NCI-H2081 (cell line): ENCODE measurements at places on chromosomes 3 and 15.

- DNase-seq = no peak
Observed at GRCh38 chr3:102329561-102329960, 105.3 kb upstream of the ZPLD1 start.

GRCh38 chr3:60594025-60594424, 657.2 kb downstream of the FHIT start:
- DNase-seq = no peak

DNA sequence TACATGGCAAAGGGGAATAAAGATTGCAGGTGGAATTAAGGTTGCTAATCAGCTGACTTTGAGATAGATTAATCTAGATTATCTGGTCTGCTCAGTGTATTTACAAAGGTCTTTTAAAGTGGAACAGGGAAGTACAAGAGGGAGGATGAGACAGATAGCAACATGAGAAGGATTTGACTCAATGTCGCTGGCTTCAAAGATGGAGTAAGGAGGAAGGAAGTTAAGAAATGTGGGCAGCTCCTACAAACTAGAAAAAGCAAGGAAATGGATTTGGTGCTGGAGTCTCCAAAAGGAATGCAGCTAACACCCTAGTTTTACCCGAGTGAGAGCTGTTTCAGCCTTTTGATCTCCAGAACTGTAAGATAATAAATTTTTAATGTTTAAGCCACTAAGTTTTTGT, 180.7 kb upstream of the TTC14 start:
- no peak for DNase-seq

GRCh38 chr3:31895471-31895870, 85.6 kb downstream of the OSBPL10 start:
- no peak for DNase-seq

DNA sequence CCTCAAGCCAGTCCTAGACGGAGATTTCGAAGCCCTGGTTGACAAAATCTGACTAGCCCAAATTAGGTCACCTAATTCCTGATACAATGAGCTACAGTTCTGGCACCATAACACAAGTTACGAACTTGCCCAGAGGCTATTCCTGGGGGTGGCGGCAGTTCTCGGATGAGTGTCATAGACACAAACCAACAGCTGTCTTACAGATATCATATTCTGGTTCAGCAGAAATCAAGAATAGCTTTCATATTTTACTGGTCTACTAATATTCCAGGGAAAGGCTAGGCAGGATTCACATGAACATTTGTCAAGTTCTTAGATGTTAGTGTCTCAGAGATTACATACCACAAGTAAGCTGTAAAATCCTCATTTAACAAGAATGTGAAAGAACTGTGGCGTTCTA, 8.8 kb downstream of the ANAPC13 start:
- DNase-seq = no peak

GRCh38 chr3:112736386-112736785, 95.4 kb upstream of the CCDC80 start:
- DNase-seq = no peak

DNA sequence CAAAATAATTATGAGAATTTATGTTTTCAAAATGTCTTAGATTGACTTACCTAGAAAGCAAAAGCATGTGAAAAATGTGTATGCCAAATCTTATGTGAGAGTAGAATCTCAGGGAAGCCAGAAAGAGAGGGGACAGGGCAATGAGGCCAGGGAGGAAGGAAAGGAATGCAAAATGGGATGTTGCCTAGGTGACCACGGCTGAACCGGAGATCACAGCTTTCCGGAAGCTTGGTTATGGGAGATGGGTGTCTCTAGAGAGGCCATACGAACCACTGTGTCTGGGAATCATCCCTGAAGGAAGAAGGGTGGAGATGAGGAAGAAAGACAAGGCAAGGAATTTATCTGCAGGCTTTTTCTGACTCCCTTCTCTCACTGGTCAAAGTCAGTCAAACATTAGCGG, 76.0 kb downstream of the SUCLG2 start:
- no peak for DNase-seq

GRCh38 chr15:34889476-34889875, 80.1 kb downstream of the AQR start:
- DNase-seq = no peak

DNA sequence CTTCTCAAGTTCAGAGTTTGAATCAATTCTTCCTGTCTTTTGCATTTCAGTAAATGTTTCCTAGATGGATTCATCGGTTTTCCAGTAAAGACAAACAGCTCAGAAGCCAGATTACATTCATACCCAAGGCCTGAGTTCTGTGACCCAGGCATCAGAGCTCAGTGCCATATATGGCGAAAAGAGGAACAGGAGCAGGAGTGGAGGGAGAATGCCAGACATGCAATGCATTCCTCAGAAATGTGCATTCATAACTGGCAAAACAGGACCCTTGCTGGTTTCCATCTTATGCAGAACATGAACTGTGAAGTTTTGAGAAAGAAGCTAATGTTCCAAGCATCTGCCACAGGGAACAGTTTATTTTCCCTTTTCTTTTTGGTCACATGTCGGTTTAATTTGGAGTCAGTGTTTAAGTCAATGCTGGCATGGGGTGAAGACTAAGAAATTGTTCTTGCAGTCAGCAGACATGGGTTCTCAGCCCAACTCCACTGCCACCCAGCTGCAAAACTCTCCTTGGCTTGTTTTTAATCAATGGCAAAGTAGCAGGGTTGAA, 116.5 kb downstream of the LPP start:
- no peak for DNase-seq
